Activated CD4-positive, CD25-positive, alpha-beta regulatory T cell treated with anti-CD3 and anti-CD28 coated beads, Interleukin-2, amount 50 U/mL, for 72 hours (primary cell): ENCODE measurements at places on chromosomes 4 and X.

- no peak for DNase-seq
These were observed 220.7 kb downstream of the CAMK2D start for GRCh38 chr4:113540859-113541258.

GRCh38 chr4:98623126-98623802 is 35.1 kb downstream of the TSPAN5 start:
- no peak for DNase-seq

- DNase-seq, result no peak
These were observed 199.5 kb upstream of the UGT8 start for GRCh38 chr4:114399105-114399504.

DNA sequence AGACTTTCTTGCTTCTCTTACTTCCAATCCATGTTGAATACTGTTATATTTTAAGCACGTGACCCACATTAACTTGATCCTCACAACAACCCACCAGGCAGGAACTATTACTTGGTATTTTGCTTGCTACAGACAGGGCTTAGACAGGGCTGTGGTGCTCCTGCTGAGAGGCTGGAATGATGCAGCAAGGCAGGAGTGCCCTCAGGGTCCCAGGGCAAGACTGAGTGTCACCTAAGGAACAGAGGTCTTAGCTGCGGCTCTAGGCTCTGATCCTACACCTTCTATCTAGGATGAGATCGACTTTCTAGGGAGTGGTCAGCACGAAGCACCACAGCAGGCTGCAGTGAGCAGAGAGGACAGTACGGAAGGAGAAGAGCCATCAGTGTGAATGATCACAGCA is 20.0 kb downstream of the TAPT1 start:
- DNase-seq, result no peak

DNA sequence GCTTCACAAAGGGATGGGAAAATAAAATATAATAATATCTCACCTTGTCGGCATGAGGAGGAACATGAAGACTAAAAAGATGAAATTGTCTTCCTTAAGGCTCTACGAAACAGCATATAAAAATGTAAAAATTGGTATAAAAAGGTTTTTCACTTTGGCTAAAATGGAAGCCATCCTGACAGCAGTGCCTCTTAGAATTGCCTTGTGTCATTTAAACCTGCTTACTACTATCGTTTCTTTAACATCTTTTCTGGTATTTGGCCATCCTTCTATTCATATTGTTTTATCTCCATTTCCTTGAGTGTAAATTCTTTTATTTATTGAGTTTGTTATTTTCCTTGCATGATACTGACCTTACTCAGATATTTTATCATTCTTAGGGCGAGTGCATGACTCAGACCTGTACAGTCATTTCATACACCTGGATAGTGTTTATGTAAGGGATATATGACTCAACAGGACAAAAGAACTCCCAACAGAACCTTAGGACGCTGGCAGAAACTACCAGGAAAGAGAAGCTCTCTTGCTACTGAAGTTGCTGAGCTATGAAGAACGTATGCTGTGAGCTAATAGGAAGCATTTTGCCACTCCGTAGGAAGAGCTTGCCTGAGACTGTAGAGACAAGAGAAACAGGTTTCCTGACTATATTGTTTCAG is 5.8 kb upstream of the CDKN2AIP start:
- no peak for DNase-seq

DNA sequence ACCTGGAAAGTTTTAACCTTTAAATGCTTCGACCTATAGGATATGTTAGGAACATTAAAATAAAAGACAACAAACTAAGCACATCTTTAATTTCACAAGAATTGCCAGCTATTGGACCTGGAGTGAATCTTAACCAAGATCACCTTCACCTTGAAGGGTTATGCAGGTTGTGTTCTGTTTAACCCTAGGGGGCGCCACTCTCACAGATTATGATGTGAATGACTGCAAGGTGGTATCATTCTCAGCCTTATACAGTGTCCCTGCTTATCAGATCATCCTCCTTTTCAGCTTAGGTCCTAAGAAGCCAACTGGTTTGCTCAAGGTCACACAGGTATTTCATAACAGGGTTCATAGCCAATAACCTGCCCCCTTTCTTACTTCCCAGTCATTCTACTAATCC is 23.5 kb downstream of the INTS6L start:
- no peak for DNase-seq

GRCh38 chrX:109927663-109928273 is 75.1 kb upstream of the TMEM164 start:
- DNase-seq, result no peak

GRCh38 chr4:71553605-71554004 is 214.8 kb downstream of the SLC4A4 start:
- no peak for DNase-seq

DNA sequence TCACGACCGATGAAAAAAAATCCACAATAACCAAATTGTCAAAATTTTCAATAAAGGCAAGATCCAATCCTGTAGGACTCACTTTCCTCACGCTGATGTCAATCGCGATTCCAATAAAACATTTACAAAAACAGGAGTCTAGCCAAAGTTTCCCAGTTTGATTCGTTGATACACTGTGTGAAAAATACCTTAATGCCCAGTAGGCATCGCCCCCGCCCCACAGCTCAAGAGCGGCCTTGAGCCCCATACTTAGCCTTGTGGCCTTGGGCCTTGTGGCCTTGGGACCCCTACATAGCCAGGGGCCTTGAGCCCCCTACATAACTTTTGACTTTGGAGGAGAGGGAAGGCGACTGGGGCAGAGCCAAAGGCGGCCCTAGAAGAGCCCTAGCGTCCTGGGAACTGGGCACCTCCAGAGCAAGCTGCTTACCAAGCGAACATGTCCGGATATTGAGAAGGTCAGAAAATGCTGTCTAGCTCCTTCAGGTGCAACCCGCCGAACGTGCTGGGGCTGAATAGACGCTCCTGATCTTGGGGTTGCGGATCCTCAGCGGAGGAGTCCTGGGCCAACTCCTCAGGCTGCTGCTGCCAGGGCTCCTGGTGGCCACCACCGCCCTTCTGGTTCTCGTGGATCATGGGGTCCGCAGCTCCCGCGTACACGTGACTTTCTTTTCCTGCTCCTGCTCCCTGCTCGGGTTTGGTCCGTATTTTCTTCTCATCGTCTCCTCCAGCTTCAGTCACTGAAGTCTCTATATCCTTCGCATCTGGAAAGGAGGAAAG is 62.9 kb downstream of the RHOXF2B start:
- no peak for DNase-seq

DNA sequence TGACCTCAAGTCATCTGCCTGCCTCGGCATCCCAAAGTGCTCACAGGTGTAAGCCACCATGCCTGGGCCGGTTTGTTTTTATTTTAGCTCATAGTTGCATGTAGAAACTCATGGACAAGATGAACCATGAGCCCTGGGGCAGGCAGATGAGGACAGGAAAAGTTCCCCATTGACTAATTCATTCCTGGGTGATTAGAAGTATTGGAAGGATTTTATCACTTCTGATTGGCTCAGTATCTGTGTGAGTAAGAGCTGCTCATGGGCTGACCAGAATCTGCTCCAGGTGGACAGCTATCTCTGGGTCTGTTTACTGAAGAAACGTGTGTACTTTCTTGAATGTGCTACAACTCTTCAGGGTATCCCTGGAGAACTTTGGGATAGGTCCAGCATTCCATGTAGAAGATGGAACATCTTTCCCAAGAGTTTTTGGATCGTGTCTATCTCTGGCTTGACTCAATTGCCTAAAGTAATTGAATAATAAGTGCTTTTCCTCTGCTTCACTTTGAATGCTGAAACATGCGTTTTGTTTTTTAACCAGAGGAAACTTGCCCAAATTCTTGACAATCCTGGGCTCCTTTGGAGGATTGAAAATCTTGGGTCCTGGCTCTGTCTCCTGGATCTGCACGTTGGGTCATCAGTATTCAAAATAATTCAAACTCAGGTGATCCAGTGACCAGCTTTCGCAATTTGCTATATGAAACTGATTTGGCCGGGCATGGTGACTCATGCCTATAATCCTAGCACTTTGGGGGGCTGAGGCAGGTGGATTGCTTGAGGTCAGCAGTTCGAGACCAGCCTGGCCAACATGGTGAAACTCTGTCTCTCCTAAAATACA is 88.6 kb upstream of the DHRSX start:
- no peak for DNase-seq
